ENCODE measurements at places on chromosomes 3 and 15. TPM values are rescaled to one million over a fixed set of nuclear protein-coding genes. Genes with fewer than 3 reads are reported as not detected.

The GRIP2 gene
- total RNA-seq, result 0.64 TPM

The SEMA6D gene
- 3.0 TPM for total RNA-seq

- no peak for DNase-seq
Observed at GRCh38 chr3:164375538-164375937, 702.8 kb downstream of the SI start.

- DNase-seq, result peak; percentile 35
Observed at GRCh38 chr15:88849376-88850072, 45.8 kb downstream of the HAPLN3 start.

- DNase-seq, result no peak
Observed at GRCh38 chr15:37625576-37625975, 308.9 kb upstream of the TMCO5A start.

DNA sequence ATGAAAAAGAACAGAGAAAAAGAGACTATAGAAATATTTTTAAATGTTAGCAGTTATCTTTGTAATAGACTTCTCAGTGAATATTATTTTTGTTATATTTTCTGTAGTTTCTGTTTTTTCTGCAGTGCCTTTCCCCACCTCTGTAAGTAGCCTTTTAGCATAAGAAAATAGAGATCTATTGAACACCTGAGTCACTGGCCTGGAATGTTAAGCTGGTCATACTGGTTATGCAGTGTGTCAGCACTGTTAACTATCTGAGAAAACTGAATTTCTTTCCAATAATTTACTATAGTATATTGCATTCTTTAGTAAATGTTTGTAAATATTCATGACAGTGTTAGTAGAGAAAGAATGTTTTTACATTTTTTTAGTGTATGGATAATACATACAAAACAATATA, 79.8 kb downstream of the NECTIN3 start:
- DNase-seq, result peak; percentile 42

DNA sequence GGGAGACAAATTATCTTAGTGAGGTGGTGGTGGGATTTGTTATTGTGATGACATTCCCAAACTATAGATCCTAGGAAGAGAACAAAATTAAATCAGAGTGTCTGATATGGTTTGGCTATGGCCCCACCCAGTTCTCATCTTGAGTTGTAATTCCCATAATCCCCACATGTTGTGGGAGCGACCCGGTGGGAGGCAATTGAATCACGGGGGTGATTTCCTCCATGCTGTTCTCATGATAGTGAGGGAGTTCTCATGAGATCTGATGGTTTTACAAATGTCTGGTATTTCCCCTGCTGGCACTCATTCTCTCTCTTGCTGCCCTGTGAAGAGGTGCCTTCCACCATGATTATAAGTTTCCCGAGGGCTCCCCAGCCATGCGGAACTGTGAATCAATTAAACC, 62.0 kb downstream of the RPL22L1 start:
- DNase-seq, result no peak

The AHSG gene
- not detected for total RNA-seq

DNA sequence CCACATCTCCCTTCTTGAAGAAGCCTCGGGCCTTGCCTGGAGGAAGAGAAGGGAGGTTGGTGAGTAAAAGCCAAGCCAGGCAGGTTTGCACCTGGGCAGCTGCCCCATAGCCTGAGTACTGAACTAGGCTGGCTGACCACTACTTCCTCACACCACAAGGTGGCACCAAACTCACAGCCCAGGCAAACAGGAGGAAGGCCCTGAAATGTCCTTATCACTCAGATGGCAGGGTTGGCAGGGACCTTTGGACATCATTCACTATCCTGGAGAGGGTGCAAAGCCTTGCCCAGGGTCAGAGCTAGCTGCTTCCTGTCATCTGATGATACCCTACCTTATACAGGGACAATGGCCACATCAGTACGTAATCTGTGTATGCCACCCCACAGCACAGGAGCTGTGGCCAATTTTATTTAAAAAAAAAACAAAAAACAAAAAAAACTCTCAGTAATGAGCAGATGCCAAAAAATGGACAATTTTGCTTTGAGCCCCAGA, 2.2 kb upstream of the GRAMD2A start:
- peak; percentile 77 for DNase-seq

GRCh38 chr3:152403632-152404066, 134.9 kb downstream of the MBNL1 start:
- DNase-seq, result peak; percentile 71

DNA sequence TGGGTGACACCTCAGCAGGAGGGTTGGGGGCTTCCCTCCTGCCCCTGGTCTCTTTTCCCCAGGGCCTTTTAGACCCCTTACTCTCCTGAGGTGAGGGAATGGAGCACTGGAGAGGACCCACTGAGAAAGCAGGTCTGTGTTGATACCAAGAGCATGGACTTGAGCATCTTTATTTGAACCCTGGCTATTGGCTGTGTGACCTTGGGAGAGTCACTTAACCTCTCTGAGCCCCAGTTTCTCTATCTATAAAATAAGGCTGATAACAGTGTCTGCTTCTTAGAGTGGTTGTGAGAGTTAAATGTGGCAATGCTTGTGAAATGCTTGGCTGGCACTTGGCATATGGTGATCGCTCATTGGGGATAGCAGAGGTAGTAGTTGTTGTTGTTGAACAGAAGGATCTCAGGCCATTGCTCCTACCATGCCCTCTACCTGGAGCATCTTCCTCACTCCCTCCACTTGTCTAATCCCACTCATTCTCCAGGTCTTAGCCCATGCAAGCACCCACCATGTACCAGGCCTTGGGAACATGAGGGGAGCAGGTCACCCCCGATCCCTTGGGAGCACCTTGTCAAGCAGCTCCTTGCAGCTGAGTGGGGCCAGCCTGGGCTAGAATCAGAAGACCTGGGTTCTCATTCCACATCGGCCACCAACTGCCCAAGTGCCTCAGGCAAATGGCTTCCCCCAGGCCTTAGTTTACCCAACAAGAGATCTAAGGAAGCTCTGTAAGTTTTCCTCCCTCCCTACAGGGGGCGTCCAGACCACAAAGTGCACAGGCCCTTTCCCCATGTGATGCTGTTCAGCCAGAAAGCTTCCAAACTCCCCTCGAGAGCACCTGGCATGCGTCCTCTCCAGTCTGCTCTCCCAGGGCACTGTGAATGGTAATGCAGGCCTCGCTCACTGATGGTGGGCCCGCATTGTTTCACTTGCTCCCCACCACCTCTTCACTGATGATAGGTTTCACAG, 96.7 kb downstream of the LSM3 start:
- no peak for DNase-seq

DNA sequence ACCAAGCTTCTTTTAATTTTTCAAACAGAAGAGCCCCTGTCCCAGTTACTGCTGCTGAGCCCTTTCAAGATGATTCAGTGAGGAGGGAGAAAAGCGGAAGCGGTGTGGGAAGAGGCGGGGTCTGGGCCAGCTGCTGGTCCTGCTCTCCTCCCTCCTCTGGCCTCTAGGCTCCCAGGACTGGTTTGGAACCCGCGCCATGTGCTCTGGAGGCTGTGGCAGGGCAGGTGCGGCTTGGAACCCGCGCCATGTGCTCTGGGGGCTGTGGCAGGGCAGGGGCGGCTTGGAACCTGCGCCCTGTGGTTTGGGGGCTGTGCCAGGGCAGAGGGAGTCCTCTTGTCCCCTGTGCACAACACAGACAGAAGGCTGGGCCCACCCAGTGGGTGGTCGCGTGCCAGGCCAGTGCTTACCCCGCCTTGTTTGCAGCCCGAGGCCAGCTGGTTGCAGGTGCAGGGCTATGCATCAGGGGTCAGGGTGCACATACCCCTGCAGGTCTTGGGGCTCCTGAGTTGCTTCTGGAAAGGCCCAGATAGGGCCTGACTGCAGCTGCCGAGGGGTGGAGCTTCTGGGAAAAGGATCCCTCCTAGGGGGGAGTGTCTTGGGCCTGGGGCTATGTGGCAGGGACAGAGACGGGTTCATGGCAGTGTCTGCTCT, 12.2 kb downstream of the ALG1L2 start:
- no peak for DNase-seq

GRCh38 chr3:57818772-57819171, 62.7 kb downstream of the SLMAP start:
- no peak for DNase-seq

- no peak for DNase-seq
Observed at GRCh38 chr3:8460050-8460708, 41.4 kb upstream of the LMCD1 start.

The DNAH1 gene
- total RNA-seq, result 4.8 TPM

DNA sequence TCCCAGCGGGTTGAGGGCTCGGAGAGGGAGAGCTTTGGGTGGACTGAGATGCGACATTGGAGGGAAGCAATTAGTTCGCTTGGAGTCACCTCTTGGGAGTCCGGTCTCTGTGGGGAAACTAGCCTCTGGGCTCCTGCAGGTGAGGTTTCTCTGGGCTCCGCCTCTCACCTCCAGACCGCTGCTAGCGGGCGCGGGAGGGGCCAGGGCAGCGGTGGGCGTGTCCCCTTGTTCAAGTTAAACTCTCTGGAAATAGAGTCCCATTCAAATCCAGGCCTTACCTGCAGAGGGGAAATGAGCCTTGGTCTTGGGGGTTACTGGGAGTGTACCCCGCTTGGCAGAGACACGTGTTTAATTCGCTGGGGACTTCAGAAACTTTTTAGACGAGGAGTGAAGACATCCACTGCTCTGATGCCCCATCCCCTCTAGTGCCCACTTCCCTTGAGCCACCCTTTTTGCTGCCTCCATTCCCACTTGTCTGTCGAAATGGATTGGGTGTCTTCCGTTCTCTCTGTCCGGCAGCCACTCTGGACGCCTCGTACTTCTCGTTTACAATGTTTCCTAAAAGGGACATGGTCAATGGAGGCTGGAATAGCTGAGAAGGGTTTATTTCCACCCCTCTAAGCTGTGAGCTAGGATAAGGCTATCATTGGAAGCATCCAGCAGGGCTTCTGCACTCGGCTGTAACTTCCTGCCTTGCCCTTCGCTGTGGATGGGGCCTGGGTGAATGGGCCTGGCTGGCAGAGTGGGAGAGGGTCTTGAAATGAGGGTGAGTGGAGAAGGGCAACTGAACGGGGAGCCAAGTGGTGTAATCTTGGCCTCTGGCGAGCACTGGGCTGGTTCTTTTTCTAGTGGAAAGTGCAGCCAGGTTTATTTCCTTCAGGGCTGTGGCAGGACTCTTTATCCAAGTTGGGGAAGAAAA, 1.1 kb downstream of the MITF start:
- no peak for DNase-seq

The SEMA3B gene
- 23.3 TPM for total RNA-seq

DNA sequence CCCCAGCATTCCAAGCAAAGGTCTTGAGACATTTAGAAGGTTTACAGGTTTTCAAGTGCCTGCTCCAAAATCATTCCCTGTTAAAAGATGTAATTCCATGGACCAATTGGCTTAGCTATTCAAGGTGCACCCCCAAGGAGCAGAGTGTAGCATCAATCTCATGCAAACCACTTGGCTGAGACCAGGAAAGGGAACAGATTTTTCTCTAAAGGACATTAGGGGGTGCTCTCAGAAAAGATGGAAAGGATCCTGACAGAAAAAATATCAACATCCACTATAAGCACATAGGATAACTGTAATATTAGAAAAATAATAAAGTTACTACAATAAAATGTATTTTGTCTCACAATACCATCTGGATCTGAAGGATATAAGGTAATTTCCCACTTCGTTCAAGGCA, 328.0 kb upstream of the CDIN1 start:
- DNase-seq, result no peak

- DNase-seq, result no peak
Observed at GRCh38 chr15:88797663-88798339, 5.4 kb upstream of the ACAN start.

DNA sequence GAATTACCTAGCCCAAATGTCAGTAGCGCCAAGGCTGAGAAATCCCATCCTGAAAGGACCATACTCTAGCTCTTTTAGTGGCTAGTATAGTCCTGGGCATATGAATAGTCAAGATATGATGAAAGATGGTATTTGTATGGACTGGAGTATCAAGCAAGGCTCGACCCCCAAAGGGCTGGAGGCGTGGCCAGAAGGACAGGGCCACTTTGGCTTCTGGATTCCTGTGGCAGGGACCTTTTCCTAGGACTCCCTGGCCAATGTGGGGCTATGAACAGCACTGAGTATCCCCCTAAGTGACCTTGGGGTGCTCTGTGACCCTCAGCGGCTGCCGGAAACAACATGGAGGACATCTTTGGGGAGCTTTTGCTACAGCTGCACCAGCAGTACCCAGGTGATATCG, 6.0 kb downstream of the MPI start:
- no peak for DNase-seq

- DNase-seq, result no peak
Observed at GRCh38 chr3:20680990-20681628, 495.1 kb upstream of the SGO1 start.

DNA sequence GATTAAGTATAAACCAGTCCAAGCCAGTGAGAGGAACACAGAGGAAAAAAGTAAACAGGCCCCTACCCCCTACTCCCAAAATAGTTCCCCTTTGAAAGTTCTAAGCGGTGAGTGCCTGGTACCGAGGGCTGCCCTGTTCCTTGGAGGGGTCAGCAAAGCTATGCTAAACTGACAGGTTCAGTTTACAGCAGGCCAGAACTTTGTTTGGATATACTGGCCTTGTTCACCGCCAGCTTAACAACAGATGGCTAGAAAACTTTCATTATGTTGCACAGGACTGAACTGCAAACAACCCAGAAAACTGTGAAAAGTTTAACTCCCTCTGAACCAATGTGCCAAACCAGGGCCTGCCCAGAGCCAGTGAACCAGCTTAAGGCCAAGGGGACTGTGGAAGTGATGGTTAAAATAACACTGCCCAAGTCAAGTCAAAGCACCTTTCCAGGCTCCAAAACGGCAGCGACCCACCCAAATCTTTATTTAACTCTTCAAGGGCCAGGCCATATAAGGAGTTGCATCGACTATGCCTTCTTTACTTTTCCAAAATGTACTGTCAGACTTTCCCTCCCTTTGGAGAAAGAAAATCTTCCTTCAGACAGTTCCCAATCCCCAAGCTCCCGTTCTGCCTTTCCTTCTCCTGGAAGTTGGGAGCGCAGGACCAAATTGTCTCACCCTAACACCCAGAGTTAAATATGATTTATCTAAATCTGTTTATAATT, 448.0 kb downstream of the FOXP1 start:
- DNase-seq, result peak; percentile 70

- peak; percentile 63 for DNase-seq
Observed at GRCh38 chr15:49627407-49627877, 6.6 kb downstream of the DTWD1 start.

The POLG gene
- 79.5 TPM for total RNA-seq

DNA sequence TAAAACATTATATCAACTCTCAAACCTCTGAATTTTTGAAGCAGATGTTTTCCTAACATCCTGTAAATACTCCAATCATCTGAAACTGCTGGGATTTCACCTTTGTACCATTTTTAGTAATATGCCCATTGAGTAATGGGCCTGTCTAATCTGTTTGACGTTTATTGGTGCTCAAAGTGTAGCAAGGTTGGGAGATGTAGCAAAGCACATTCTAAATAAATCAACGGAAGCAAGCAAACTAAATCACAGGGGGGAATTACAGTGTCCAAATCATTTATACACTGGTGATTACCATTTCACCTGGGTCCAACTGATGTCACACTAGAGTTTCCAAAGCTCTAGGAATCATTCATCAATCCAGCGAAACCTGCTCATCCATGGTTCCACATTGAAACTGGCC, 518.7 kb upstream of the TBL1XR1 start:
- DNase-seq, result no peak

The TEX55 gene
- not detected for total RNA-seq

The CHRM5 gene
- under 0.01 TPM for total RNA-seq

Data from fibroblast of villous mesenchyme (primary cell).